ENCODE measurements at places on chromosomes 11 and 22.

GRCh38 chr11:72767203-72768062 is 15.2 kb upstream of the ARAP1 start:
- no peak for DNase-seq

- no peak for DNase-seq
These were observed 4.9 kb downstream of the OTOG start for GRCh38 chr11:17552041-17552355.

- DNase-seq, result no peak
These were observed 48.0 kb upstream of the ANO3 start for GRCh38 chr11:26283852-26284408.

DNA sequence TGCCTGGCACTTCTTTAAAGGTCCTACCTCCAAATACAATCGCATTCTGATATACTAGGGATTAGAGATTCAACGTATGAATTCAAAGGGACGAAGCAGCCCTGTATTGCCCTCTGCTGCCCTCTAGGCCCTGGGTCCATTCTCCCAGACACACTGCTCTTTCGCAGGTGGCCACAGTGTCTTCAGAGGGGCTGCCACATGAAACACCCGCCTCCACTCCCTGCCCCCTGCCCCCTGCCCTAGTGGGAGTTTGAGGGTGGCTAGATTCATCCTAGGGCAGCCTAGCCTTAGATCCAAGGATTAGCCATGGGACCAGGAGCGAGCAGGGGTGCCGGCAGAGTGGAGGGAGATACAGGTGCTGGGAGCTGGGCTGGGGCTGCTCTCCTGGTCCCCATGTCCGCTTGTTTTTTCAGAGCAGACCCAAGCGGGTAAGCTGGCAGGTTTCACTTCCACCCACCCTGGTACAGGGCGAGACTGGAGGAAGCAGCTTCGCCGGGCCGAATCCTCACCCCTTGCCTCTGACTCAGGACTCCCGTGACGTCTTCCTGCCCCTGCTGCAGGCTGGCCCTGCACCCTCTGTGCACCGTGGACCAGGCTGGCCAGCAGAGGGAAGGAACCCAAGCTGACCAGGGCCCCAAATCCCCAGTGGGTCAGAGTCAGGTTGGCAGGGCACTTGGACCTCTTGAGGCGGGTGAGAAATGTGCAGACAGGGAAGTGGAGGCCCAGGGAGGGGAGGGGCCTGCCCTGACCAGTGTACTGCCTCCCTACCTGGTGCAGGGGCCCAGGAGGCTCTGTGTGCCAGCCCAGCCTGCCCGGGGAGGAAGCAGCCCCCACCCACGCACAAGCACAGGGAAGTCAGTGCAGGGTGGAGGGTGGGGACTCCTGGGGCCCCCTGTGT is 28.4 kb upstream of the HMOX1 start:
- no peak for DNase-seq

DNA sequence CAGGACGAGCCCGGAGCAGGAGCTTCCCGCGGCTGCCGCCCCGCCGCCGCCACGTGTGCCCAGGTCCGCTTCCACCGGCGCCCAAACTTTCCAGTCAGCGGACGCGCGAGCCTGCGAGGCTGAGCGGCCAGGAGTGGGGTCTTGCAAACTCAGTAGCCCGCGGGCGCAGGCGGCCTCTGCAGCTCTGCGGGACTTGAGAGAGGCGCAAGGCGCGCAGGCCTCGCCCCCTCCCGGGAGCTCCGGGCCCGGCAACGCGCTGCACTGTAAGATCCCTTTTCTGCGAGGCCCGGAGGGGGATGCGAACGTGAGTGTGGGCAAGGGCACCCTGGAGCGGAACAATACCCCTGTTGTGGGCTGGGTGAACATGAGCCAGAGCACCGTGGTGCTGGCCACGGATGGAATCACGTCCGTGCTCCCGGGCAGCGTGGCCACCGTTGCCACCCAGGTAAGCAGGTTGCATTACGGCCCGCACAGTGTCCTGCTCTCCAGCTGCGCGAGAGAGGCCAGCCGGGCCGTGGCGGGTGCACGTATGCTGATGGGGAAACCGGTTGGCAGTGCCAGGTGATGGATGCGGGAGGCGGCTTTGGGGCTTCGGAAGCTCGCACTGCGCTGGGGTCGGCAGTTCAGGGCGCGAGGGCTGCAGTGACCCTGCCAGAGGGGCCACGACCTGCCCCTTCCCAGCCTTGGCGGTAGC is 2.0 kb downstream of the SLC6A5 start:
- no peak for DNase-seq

DNA sequence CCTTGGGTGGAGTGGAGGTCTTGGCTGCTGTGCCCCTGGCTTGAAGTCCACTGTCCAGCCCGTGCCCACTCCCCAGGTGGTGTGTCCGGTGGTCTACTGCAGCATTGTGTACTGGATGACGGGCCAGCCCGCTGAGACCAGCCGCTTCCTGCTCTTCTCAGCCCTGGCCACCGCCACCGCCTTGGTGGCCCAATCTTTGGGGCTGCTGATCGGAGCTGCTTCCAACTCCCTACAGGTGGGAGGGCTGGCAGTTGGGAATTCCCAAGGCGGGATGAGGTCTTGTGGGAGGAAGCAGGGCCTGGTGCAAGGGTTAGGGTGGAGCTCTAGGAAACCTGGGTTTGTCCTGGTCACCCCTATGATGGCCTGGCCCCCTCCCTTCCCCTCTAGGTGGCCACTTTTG is 8.4 kb upstream of the NLRX1 start:
- no peak for DNase-seq

DNA sequence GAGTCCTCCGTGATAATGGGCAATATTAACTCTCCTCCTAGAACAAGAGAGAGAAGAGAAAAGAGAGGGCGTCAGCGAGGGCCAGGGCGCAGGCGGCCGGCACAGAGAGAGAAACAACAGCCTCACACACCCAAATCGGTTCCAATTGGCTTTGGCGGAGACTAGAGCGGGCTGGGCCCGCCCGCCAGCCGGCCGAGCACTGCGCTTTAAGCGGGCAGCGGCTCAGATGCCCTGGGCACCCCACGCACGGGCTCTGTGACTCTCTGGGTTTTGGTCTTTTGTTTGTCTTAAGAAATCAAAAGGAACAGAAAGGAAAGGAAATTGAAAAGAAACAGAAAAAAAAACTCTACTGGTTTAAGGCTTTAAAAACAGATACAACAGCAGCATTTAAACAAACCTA is 17.0 kb downstream of the SLC22A12 start:
- DNase-seq, result no peak

GRCh38 chr11:93075782-93076181 is 106.3 kb downstream of the MTNR1B start:
- DNase-seq, result no peak

DNA sequence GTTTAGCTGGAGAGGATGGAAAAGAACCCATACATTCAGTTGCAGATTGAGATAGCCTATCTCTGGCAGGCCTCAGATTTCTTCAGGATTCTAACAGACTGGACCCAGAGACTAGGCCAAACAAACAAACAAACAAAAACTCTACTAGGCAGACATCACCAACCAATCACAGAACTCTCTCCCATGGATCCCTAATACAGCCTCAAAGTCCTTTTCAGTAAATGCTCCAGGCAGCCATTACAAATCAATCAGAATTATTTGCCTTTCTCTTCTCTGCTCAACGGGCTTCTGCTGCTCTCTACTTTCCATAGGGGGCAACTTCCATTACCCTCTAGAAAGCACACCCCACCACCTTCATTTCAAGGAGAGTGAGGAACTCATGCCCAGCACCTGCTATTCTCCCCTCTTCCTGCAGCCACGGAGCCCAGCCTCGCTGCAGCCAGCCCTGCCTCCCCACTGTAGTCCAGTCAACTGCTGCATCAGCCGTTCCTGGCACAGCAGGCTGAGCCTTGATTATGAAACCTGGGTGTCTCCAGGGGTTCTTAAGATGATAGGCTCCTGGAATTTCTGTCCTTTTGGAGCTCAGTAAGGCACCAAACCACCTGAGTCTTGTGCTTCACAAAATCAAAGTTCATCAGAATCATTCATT is 19.0 kb upstream of the SMIM35 start:
- DNase-seq, result no peak

DNA sequence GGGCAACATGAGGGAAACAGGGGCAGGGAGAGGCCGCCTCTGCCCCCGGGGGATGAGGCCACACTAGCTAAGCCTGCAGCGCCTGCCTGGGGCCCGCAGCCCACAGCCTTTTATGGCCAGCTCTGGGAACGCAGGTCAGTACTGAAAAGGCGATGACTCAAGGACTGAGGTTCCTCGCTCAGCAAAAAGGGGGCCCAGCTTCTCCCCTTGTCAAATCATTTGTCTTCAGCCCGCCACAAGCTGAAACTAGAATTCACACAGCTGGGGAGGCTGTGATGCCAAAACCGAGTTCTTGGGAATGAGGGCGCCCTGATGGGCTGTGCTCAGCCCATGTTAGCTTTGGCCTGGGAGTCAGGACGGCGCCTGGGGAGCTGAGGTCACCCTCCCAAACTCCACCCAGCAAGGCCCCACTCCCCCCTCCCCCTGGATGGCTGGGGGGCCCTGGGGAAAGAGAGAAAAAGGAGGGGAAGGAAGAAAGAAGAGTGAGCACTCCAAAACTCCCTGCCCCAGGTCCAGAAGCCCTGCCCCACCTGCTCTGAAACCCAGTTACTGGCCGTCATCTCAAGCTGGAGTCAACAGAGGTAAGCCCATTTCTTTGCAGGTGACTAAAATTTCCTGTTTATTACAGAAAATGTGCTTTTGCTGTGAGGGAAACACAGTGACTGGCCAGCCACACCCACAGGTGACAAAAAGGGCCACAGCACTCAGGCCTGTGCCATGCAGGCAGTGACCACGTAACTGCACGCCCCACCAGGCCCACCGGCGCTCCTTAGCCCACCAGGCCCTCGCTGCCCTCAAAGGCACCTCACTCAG is 13.7 kb downstream of the EHD1 start:
- DNase-seq, result no peak

- no peak for DNase-seq
These were observed 13.6 kb upstream of the ZNRF3 start for GRCh38 chr22:28869736-28870135.

DNA sequence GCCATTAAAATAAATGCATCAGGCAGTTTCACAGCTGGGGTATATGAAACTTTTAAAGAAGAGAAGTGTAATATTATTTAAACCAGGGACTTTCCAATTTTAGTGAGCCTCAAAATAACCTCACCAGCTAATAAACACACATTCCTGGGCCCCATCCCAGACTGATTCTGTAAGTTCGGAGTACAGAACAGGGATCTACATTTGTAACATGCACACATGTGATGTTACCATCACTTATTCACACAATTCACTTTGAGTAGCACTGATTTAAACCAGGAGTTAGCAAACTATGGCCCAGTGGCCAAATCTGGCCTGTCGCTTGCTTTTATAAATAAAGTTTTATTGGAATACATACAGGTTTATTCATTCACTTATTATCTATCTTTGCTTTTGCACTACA is 62.0 kb downstream of the STK33 start:
- no peak for DNase-seq

DNA sequence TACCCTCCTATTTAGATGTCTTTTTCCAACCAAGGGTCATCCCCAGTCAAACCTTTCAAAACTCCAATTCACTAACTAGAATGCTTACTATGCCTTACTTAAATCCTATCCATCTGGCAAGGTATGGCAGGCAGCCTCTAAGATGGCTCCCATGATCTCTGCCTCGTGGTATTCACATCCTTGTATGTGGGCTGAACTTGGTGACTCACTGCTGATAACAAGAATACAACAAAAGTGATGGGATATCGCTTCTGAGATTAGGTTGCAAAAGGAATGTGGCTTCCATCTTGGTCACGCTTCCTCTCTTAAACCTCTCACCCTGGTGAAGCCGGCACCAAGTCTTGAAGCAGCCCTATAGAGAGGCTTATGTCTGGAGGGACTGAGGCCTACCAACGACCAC is 29.6 kb upstream of the UPB1 start:
- DNase-seq, result no peak

GRCh38 chr22:39546889-39547586 is 14.5 kb upstream of the RPS19BP1 start:
- DNase-seq, result peak; percentile 54

- DNase-seq, result peak; percentile 30
These were observed 13.2 kb downstream of the CCND1 start for GRCh38 chr11:69654001-69654659.

GRCh38 chr22:22384267-22384666 is 124.3 kb downstream of the ZNF280B start:
- no peak for DNase-seq

GRCh38 chr22:42315392-42315756 is 44.9 kb upstream of the TCF20 start:
- no peak for DNase-seq

DNA sequence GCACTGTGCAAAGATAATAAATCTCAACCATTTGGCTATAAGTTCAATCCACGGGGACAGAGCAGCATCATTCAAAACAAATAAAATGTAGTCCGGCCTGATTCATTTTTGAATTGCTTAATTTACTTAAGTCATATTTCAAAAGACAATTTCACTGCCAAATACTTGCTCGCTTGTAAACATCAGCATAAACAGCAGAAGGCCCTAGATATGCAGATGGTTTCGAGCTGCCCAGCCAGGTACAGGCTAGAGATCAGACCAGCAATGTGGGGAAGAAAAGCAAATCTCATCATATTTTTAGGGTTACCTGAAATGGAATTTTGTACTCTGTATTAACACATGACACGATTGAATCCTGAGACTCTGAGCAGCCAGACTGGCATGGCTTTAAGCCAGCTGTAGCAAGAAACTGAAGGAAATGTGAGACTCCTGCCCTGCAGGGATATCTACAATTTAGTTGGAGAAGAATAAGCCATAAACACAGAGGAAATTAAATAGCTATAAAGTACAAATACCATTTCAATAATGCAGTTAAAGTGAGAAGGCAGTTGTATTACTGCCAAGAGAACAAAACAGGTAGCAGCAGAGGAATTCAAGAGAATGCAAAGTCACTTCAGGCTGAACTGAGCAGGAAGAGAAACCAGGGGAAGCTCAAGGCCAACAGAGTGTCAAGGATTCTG is 440.3 kb downstream of the ETS1 start:
- DNase-seq, result peak; percentile 9

DNA sequence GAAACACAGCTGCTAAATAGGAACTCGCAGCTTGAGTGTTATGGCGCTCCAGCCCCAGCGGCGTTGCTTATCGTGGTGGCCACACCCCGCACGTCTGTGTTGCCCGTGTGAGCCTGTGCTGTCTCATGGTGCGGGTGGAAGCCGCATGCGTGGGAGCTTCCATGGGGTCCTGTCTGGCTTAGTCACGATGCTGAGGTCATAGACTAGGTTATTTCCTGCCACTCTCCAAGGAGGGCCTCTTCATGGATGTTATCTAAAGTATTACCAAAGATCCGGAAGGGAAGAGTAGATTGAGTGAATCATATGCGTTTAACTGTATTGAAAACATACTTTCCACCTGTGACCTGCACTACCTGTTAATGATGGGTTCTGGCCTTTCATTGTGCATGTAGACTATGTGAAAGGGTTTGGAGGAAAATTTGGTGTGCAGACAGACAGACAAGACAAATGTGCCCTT is 21.7 kb downstream of the CTTN start:
- no peak for DNase-seq
